ENCODE measurements at places on chromosomes 16 and 17. TPM values are rescaled to one million over a fixed set of nuclear protein-coding genes. Genes with fewer than 3 reads are reported as not detected.

DNA sequence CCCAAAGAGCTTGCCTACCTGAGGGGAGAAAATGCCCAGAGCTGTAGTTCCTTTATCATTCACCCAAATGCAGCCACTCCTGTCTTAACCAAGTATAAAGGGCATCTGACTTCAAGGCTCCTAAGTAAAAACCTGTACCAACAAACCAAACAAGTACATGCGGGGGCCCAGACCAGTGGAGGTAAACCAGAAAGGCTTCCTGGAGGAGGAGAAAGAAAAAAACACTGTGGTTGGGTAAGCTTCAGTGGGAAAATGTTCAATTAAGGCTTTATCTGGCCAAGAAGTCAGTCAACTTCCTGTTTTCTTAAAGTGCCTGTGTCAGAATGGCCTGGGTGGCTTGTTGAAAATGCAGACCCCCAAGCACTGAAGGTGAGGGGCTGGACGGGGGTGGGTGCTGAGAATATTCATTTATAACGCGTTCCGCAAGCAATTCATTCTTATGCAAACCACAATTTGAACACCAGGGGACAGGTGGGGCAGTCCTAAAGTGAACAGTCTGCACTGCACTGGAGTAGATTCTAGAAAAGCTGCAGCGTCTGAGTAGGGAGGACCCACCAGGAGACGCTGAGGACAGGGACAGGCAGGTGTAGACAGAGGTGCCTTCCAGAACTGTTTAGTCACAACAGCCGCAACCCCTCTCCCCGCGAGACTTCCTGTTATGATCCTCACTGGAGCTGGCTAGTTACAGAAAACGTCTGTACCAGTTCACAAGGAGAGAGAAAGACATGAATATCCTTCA lies 467.1 kb downstream of the SOX9 start:
- DNase-seq = peak; percentile 31

DNA sequence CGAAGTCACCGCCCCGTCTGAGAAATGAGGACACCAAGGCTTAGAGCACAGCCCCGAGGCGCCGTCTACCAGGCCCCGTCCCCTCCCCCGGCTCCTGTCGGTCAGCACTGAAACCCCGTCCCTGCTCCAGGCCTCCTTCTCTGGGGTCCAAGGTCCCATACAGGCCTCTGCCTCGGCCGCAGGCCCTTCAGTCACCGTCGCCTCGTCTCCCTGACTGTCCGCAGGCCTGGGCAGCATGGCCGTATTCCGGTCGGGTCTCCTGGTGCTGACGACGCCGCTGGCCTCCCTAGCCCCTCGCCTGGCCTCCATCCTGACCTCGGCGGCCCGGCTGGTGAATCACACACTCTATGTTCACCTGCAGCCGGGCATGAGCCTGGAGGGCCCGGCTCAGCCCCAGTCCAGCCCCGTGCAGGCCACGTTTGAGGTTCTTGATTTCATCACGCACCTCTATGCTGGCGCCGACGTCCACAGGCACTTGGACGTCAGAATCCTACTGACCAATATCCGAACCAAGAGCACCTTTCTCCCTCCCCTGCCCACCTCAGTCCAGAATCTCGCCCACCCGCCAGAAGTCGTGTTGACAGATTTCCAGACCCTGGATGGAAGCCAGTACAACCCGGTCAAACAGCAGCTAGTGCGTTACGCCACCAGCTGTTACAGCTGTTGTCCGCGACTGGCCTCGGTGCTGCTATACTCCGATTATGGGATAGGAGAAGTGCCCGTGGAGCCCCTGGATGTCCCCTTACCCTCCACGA lies 617 bp downstream of the COASY start:
- DNase-seq = no peak

DNA sequence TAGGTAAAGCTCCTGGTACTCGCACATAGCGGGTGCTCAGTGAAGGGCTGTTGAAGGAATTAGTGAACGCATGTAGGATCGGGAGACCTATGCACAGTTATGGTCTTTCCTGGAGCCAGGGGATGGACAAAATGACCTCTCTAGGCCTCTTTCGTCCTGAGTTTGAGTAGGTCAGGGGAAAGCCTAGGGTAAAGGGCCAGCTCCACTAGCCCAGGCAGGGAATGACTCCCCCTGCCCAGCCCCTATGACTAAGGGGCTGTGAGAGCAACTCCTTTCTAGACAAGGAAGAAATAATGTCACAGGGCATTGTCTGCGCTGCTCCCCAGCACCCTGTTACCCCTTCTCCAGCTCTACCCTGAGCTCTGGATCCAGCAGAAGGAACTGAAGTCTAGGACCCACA lies 24.6 kb upstream of the FMNL1 start:
- no peak for DNase-seq

GRCh38 chr17:835263-835662 lies 53.1 kb downstream of the MRM3 start:
- DNase-seq = no peak

DNA sequence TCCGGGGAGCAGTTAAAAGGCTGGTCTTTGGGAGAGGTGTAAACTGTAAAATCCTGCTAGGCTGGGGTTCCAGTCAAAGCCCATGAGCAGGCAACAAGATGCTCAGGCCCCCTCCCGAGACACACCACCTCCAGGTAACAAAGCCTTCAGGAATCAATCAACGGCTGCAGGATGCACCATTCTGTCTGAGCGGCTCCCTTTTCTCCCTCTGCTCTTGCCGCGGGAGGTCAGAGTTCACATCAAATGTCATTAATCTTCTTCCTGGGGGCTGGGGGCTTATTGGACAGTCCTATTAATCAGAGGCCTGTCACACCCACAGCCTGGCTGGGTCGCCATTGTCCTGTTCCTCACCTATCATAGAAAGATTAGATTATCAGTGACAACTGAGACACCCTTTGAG lies 11.9 kb upstream of the CCDC182 start:
- DNase-seq = no peak

DNA sequence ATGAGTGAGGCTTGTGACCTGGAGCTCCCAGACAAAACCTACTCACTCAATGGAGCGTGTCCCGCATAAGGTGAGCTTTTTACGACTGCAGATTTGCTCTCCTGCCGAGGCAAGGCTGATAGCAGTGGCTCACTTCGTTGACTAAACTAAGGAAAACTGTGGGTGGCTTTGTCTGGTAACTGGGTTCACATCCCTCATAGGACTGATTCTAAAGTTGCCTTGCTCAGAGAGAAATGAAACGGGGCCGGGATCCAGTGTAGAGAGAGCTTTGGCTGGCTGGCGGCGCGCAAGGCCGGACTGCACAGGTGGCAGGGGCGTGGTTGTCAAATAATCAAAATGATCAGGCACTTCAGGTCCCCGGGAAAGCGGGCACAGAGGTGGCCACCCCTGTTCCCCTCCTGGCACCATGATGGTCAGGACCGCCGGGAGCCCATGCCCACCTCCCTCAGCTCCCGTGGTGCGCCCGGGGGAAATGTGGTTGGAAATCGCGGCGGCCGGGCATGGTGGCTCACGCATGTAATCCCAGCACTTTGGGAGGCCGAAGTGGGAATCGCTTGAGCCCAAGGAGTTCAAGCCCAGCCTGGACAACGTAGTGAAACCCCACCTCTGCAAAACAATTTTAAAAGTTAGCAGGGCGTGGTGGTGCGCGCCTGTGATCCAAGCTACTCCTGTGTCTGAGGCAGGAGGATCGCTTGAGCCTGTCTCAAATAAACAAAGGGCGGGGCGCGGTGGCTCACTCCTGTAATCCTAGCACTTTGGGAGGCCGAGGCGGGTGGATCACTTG lies 26.6 kb upstream of the OR1F1 start:
- DNase-seq = peak; percentile 34

GRCh38 chr17:27458524-27458908 lies 2.3 kb downstream of the KSR1 start:
- DNase-seq = no peak

GRCh38 chr17:74711058-74711824 lies 1.5 kb downstream of the CD300LF start:
- no peak for DNase-seq

DNA sequence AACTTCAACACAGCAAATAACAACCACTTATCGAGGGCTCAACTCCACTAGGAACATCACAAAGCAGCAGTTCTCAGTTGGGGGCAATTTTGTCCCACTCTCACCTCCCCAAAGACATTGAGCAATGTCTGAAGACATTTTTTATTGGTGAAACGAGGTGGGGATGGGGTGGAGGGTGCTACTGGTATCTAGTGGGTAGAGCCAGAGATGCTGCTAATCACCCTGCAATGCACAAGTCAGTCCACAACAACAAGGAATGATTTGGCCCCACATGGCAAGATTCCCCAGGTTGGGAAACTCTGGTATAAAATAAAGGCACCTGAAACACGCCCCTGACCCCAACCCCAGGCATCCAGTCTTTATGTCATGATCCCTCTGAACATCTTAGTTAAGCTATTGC lies 33.3 kb downstream of the TLE7 start:
- no peak for DNase-seq

GRCh38 chr16:77221482-77221881 lies 22.3 kb downstream of the SYCE1L start:
- no peak for DNase-seq

DNA sequence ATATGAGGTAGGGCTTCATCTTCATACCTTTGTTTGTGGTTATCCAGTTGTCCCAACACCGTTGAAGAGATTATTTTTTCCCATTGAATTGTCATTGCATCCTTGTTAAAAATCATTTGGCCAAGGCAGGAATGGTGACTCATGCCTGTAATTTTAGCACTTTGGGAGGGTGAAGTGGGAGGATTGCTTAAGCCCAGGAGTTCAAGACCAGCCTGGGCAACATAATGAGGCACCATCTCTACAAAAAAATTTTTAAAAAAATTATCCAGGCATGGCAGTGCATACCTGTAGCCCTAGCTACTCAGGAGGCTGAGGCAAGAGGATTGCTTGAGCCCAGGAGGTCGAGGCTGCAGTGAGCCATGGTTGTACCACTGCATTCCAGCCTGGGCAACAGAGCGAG lies 223.9 kb downstream of the TANC2 start:
- DNase-seq = no peak

- no peak for DNase-seq
Observed at GRCh38 chr16:19722269-19722952, 4.3 kb downstream of the IQCK start.

DNA sequence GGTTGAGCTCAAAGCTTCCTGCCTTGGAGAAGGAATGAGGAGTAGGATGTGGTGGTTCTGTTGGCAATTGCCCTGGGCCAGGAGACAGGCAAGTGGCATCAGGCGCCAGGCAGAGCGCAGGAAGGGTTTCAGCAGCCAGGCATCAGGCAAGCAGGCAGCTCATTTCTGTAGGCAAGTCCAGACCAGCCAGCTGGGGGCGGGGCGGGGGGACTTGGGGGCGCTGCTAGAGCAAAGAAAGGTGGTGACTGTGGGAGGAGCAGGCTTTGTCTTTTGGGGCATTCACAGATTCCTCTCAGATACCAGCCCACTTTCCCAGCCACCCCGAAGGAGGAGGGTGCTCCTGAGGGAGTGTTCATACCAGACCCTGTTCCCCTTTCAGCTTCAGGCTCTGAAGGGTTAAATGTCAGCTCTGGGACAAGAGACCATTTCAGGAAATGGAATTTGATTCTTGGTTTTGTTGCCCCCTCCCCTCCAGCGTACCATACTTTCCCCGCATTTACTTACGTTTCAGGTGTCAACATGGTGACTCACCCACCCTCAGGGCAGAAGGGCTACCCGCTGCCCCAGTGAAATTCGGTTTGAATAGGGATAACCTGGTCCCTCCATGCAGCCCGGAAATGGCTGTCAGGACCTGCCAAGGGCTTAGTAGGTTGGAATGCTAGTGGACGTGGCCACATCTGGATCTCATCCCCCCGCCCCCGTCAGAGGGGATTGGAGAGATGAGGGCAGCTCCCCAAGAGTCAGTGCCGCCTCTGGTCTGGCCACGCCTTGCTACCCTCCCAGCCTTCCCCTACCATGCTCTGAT lies 13.2 kb downstream of the NGFR start:
- DNase-seq = peak; percentile 68

GRCh38 chr16:24800586-24800985 lies 45.2 kb upstream of the SLC5A11 start:
- no peak for DNase-seq

DNA sequence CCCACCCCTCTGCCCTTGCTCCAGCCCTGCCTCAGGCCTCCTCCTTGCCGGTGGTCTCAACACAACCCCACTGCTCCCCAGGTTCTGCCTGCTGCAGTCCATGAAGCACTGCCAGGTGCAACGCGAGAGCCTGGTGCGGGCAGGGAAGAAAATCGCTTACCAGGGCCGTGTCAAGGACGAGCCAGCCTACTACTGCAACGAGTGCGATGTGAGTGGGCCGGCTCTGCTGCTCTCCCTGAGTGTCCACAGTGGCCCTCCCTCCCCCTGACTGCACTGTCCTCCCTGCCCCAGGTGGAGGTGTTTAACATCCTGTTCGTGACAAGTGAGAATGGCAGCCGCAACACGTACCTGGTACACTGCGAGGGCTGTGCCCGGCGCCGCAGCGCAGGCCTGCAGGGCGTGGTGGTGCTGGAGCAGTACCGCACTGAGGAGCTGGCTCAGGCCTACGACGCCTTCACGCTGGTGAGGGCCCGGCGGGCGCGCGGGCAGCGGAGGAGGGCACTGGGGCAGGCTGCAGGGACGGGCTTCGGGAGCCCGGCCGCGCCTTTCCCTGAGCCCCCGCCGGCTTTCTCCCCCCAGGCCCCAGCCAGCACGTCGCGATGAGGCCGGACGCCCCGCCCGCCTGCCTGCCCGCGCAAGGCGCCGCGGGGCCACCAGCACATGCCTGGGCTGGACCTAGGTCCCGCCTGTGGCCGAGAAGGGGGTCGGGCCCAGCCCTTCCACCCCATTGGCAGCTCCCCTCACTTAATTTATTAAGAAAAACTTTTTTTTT lies 1.8 kb upstream of the TMEM88 start:
- DNase-seq = no peak

DNA sequence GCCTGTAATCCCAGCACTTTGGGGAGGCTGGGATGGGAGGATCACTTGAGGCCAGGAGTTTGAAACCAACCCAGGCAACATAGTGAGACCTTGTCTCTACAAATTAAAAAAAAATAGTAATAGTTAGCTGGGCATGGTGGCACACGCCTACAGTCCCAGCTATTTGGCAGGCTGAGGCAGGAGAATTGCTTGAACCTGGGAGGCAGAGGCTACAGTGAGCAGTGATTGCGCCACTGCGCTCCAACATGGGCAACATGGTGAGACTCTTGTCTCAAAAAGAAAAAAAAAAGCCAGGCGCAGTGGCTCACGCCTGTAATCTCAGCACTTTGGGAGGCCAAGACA lies 56.9 kb upstream of the MRTFB start:
- no peak for DNase-seq

DNA sequence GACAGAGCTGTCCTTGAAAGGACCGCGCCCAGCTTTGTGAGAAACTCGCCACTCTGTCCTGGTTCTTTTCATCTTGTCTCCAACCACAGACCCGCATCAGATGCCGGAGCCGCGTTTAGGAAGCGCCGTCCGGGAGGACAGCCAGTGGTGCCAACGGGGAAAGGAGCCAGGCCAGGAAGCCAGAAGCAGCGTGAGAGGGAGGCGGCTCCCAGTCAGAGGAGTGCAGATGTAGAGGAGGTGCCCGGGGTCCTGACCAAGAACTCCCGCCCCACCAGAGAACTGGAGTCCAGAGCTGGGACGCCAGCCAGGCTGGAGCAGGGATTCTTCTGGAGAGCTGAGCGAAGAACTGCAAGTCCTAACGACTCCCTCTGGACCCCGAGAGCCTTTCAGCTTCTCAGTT lies 49.3 kb upstream of the TNRC6C start:
- DNase-seq = no peak

PERCC1 gene
- not detected for total RNA-seq

OSGIN1 gene
- total RNA-seq = 2.3 TPM

EVPL gene
- total RNA-seq = 0.16 TPM

G6PC1 gene
- not detected for total RNA-seq

MILR1 gene
- 0.54 TPM for total RNA-seq

TLCD2 gene
- 8.6 TPM for total RNA-seq

NDRG4 gene
- 17.3 TPM for total RNA-seq

BAHCC1 gene
- total RNA-seq = 34.9 TPM

ACSM2A gene
- not detected for total RNA-seq

CACNA1G gene
- total RNA-seq = 26.1 TPM

LGALS9B gene
- total RNA-seq = not detected

MLYCD gene
- 7.4 TPM for total RNA-seq

ARL16 gene
- total RNA-seq = 44.5 TPM

Measured in mesothelial cell of epicardium (in vitro differentiated cells).